Caudate nucleus (tissue), 63 donors: ENCODE measurements at places on chromosomes 6 and 20.

DNA sequence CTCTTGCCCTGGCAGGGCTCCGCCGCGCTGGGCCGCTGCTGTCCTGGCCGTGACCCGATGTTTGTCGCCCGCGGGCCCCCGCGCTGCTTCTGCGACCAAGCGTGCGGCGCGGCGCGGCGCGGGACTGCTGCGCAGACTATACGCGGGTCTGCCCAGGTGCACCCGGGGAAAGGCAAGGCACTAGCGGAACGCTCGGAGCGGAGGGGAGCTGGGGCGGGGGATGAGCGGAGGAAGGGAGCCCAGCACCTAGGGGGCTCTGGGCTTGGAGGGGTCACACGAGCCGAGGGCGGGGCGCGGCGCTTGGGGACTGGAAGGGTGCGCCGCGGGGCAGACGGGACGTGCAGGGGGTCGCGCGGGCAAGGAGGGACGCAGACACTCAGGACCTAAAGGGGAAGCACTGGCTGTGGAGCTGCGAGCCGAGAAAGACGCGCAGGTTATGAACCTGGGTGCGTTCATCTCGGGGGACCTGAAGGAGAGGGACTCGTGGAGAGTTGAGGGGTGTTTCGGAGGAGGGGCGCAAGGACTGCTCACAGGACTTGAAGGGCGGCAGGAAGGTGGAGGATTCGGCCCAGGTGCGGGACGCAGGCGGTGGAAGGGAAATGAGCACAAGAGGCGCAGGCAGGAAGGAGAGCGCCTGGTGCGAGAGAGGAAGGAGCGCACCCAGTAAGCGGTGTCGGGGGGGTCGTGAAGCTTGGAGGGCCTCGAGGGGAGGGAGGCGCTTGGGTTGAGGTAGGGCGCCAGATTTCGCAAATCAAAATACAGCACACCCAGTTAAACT is 40.8 kb upstream of the ZNFX1 start:
- no peak for DNase-seq

GRCh38 chr6:38639498-38640215 is at the start of gene BTBD9:
BTBD9 (minus strand) TSS chr6:38639929.
- DNase-seq: peak; percentile 85

- DNase-seq: no peak
Measured at GRCh38 chr6:94269256-94269655, 849.9 kb upstream of the EPHA7 start.

GRCh38 chr6:89452281-89452680 is 19.3 kb downstream of the ANKRD6 start:
- no peak for DNase-seq

DNA sequence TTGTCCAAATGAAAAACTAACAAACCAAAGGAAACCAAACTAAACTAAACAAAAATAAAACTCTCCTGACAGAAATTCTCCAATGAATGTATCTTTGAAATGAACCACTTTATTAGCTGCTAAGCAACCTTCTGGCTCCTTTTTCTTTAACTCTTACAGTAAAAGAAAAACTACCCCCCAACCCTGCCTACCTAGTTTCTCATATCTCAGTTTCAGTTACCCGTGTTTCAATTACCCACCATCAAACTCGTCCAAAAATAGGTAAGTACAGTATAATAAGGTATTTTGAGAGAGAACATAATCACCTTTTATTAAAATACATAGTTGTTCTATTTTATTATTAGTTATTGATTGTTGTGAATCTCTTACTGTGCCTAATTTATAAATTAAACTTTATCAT is 177.4 kb upstream of the THEMIS start:
- DNase-seq: no peak

DNA sequence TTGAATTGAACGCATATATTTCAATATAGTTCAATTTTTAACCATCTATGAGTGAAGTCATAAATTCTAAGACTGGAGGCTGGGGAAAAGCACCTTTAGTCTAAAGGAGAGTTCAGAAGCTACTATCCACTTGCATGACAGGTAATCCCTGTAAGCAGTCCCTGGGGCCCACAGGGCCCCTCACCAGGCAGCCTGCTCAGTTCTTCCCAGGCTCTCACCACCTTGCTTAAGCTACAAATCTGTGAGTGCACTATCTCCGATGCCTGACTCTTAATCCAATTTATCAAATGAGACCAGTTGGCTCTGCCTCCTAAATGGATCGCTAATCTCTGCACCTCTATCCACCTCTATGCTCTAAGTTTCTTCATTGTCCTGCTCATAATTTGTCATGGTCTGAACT is 413.8 kb downstream of the PTPRT start:
- DNase-seq: no peak

DNA sequence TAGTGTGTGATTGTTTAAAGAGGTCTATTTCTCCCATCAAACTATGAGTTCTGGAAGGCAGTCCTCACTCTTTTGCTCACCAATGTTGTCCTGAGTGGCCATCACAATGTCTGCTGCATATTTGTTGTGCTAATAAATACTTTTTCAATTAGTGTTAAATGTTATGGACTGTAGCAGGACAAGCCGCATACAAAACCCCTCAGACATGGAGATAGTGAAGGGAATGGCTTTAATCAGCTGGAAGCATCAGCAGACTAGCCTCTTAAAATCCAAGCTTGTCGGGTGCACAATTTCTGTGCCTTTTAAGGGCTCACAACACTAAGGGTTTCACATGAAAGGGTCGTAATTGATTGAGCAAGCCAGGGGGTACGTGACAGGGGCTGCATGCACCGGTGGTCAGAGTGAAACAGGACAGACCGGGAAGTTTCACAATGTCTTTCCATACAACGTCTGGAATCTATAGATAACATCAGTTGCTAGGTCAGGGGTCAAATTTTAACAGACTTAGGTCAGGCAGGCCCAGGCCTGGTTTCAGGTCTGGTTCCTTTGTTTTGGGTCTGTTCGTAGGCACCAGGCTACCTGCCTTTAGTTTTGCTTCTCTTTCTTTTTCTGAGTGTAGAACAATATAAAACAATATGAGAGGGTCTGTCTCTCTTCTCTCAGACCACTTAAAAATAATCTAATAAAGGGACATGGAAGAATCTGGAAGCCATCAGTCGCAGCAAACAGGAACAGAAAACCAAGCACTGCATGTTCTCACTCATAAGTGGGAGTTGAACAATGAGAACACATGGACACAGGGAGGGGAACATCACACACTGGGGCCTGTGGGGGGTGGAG is 327.6 kb upstream of the HTR1E start:
- no peak for DNase-seq

DNA sequence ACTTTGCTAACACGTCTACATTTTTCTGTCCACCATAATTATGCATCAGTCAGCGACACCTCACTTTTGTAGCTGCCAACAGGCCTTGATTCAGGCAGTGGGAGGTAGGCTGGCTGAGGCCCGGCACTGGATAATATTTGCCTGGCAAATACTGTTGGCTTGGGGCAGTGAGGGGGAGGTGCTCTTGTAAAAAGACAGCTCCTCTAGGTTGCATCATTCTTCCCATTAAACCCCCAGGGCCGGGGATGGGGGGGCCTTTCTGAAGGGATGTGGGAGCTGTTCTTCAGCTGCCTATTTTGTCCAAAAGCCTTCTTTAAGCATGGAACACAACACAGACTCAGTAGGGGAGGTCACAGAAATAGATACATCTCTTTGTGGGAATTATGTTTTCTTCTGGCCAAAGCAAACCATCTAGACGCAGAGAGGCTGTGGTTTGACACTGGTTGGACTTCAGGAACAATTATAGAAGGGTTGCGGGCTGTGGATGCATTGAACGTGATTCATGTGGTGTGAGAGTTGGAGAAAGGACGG is 338.3 kb upstream of the NT5E start:
- DNase-seq: no peak

DNA sequence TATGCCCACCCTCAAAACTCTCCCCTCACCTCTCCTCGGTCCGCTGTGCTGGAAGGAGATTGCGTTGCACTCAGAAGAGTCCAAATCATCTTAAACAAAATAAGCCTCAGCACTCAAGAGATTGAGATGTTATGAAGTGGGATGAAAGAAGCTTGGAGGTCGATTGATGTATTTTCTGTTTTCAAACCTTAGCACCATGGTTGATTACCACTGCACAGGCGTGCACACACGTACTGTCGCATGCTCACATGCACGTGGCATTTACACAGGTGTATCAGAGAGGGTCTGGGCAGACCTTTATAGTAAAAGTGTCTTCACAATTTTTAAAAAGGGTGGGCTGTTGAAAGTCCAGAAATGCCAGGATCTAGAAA is 612 bp upstream of the AGPAT4 start:
- DNase-seq: no peak

GRCh38 chr6:106247733-106248132 is 77.8 kb downstream of the ATG5 start:
- no peak for DNase-seq

GRCh38 chr6:105988812-105989577 is 97.1 kb upstream of the PRDM1 start:
- DNase-seq: no peak

DNA sequence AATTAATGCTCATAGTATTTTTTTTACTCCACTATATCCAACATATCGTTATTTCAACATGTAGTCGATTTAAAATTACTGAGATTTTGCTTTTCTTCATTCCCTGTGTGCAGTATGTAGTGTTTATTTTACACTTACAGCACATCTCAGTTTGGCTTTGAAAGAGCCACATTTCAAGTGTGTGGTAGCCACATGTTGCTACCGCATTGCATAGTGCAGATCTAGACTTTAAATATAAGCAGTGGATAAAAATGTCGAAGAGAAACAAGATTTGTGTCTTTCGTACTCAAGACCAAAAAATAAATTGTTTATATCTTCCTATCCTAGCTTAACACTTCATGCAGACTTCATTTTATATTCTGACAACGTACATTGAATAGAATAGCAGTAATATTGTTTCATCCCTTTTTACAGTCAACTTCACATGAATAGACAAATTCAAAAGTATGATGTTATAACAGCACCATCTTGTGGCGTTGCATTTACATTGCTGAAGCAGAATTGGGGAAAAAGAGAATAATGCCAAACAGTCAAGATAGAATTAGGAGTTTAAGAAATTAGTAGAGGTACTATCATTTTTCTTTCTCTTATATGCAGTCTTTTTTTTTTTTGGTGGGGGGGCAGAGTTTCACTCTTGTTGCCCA is 29.9 kb downstream of the FBXO5 start:
- no peak for DNase-seq

DNA sequence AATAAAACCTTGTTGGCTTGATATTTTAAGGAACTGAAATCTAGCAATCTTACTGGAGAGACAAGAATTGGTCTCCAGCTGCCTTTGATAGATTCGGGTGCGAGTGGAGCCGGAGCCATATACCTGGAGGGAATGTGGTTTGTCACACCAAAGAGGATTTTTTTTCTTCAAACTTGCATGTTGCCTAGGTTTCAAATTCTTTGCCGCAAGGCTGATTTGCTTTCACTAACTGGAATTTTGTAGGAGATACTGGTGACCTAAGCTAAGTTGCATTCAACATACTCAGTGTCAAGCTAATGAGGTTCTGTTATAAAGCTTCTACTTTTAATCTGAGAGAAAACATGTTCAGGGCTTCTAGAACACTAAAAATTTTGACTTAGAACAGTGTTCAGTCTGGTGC is 39.7 kb upstream of the ASIP start:
- no peak for DNase-seq

GRCh38 chr6:12296604-12297003 is 6.4 kb downstream of the EDN1 start:
- no peak for DNase-seq

DNA sequence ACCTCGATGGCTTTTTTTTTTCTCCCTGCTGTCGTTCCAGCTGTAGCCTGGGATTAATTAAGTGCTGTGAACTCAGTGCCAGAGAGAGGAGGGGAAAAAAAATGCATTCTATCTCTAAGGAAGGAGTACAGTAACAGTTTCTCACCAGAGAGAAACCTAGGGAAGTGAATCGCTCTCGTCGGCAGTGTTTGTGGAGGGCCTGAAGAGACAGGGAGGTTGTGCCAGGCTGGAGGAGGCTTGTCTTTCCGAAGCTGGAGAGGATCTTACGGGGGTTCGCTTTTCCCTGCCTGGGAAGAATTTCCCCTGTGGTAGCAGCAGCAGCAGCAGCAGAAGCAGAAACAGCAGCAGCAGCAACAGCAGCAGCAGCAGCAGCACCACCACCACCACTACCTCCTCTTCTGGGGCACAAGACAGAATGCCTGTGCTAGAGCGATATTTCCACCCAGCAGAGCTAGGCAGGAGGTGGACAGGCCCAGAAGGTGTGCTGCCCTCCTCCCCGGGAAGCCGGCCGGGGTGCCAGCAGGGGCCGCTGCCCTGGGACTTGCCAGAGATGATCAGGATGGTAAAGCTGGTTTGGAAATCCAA is 186.5 kb downstream of the PDE7B start:
- DNase-seq: peak; percentile 59

DNA sequence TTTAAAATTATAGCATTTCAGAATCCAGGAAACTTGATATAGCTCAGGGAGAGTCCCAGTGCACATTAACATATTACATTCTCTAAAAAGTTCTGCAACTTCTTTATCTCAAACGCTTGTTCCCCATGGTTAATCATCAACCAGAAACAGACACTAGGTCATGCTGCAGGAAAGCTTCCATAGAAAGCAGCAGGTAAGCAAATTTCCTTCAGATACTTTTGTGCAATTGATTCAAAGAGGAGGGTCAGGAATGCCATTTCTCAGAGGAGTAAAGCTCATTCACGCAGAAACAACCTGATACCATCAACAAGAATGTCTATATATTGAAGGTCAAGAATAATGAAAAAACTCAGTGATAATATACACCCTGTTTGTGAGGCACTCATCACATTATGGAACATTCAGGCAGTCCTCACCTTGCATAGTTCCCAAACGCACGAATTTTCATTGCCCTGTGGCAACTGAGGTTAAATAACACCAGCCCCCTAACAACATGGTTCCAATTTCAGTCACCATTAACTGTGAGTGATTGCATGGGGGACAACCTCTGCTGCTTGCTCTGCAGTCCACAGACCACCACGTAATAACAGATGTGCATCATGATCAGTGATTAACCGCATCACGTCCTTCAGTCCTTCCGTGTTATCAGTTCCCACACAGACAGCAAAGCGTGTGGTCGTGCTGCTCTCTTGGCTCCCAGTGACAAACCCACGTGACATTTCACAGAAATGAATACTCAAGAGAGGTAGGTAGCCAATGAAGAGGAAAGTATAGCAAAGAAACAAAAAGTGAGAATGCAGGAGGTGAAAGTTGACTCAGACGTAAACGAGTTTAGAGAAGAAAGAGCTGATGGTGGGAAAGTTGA is 95.7 kb downstream of the LY86 start:
- DNase-seq: no peak

DNA sequence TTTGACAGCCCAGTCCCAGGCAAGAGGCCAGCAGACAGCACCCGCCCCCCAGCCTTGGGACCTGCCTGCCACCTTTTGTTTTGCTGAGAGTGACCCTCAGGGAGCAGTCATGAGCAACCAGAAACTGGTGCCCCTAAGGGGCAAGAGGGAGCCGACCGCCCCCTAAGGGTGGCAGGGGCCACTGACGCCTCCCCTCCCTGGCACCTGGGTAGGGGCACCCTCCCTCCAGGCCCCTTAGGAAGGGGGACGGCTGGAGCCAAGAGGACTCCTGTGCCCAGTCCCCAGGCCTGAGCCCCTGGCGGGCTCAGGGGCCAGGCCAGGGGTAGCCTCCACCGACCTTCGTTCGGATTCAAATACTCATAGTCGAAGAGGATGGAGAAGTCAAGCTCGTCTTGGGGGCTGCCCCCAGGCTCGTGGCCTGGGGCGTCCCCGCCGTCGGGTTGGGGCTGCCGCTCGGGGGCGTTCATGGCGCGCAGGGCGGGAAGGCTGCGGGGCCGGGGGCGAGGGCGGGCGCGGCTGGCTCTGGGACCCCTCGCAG is 417 bp downstream of the NFATC2 start:
- no peak for DNase-seq

GRCh38 chr20:52847731-52848359 is 124.3 kb upstream of the TSHZ2 start:
- no peak for DNase-seq

GRCh38 chr20:62697468-62697912 is 11.1 kb upstream of the NTSR1 start:
- DNase-seq: no peak

GRCh38 chr6:110476046-110476849 is at the start of gene SLC22A16:
SLC22A16 (minus strand) TSS chr6:110476613; CDS start chr6:110476574, 39 bp downstream.
- DNase-seq: no peak
